ENCODE measurements at places on chromosomes 6 and 20.

GRCh38 chr20:50356962-50357782 lies 153.0 kb upstream of the PTPN1 start:
- DNase-seq = no peak

DNA sequence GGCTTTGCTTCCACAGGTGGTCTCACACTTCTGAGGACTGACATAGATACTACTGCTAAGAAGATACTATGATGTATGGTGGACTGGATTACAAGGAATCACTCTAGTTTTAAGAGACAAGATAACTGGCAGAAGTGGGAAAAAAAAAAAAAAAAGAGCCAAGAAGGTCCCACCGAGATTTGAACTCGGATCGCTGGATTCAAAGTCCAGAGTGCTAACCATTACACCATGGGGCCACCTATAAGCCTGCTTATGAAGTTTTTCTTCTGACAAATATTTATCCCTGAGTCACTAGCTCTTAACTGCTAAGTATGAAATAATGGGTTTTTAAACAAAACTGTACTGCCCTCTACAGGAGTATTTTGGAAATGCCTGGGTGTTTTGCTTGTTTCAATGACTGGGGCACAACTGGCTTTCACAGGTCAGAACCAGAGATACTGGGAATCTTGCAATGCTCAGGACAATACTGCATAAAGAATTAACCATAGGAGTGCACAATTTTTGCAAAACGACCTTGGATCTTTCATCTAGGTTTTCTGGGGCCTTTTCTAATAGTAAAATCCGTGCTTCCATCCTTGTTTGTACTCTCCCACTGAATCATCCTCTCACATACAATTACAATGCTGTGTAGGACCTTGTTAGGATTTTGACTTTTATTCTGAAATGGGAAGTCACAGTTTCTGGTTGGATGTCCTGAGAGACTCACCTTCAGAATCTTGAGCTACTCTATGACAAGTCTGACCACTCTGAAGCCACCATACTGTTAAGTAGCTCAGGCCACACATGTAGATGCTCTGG lies 116.3 kb downstream of the OR2B2 start:
- DNase-seq = no peak

DNA sequence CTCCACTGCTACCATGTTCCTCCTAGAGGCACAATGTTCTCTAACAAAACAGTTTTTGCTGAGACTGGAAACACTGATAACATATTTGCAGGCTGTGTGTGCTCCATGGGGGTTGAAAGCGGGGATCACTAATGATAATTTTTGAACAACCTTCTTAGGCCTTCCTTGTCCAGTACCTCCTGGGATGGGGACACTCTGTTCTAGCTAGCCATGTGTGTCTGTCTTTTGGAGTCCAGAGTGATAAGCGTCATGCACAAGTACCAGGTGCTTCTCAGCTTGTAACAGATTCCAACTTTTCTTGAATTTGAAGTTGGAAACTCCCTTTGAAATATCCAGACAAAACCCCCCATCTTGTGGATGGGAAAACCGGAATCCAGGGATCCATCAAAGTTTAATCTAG lies 15.2 kb downstream of the PI3 start:
- no peak for DNase-seq

GRCh38 chr6:163344411-163344810 lies 70.1 kb upstream of the QKI start:
- DNase-seq = no peak

DNA sequence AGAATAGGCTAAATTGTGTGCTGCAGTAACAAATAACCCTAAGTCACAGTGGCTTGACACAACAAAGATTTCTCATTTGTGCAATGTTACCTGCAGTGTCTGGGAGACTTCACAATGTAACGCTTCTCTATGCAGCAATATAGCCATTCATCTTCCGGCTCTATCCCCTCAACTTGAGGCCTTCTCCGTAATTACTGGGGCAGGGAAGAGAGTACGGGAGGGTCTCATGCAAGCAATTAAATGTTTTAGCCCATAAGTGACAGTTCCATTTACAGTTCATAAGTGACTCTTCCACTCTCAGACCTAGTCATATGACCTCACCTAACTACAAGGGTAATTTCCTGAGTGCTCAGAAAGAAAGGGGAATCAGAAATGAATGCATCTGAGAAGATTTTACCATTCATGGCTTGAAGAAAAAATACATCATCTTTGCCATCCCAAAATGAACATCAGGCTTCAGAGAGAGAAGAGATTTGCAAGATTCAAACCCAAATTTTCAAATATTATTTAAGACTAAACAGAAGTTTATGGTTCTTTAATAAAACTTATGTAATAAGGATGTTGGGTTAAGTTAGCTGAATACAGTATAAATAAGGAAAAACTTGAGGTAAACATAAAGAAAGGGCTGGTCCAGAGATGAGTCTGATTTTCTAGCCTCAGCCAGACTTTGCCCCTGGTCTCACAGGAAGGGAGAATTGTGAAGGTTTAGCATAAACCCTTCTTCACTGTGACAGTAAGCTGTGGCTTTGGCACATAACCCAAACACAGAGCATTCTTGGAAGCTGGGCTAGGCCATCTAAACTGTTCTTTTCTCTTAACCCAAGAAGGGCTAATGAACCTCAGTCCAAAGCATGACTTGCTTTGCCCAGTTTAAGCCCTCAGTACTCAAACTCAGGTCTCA lies 13.3 kb downstream of the GPR6 start:
- no peak for DNase-seq

- no peak for DNase-seq
These were observed 27.5 kb downstream of the LAMA5 start for GRCh38 chr20:62339647-62340062.

GRCh38 chr6:45959534-45960145 lies 56.0 kb downstream of the CLIC5 start:
- no peak for DNase-seq

DNA sequence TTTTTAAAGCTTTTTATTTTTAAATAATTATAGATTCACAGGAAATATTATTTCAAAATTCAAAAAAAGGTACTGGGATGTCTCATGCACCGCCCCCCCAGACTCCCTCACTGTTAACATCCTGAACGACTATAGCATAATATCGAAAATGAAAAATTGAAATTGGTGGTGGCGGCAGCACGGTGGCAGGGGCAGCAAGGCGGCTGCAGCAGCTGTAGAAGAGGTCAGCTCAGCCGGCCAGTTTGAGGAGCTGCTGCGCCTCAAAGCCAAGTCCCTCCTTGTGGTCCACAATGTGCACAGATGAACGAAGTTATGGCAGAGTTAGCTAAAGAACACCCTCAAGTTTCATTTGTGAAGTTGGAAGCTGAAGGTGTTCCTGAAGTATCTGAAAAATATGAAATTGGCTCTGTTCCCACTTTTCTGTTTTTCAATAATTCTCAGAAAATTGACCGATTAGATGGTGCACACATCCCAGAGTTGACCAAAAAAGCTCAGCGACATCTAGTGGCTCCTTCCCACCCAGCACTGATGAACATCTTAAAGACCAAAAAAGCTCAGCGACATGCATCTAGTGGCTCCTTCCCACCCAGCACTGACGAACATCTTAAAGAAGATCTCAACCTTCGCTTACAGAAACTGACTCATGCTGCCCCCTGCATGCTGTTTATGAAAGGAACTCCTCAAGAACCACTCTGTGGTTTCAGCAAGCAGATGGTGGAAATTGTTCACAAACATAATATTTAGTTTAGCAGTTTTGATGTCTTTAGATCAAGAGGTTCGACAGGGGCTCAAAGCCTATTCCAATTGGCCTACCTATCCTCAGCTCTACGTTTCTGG lies 100.8 kb downstream of the FAM217A start:
- DNase-seq = peak; percentile 9

GRCh38 chr6:64084185-64084663 lies 448.6 kb downstream of the PHF3 start:
- DNase-seq = no peak

DNA sequence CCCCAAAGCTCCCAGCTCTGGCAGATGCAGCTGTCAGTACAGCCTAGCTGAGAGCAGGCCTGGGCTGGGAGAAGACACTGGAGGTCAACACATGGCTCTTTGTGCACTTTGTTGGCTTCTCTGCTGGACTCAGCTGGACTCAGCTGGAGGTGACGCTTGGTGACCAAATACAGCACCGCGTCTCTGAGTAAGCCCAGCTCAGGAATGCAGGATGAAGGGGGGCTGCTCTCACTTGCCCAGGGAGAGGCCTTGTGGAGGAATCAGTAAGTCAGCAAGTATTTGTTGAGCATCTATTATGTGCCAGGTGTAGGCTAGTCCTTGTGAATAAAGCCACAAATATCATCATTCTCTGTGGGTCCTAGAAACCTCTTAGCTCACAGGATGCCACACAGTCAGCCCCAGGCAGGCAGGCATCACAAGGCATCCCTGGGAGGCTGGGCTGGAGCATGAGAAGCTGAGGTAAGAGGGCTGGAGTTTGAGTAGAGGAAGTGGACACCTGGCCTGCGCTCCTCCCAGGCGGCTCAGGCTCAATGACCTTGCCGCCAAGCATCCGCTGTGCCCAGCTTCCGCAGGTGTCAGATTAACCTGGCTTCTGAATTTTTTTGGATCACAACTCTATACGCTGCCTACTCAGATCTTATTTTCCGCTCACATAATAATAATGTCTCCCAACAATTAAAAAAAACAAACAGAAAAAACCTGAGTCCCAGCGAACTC lies 95.4 kb downstream of the TMEM170B start:
- no peak for DNase-seq

DNA sequence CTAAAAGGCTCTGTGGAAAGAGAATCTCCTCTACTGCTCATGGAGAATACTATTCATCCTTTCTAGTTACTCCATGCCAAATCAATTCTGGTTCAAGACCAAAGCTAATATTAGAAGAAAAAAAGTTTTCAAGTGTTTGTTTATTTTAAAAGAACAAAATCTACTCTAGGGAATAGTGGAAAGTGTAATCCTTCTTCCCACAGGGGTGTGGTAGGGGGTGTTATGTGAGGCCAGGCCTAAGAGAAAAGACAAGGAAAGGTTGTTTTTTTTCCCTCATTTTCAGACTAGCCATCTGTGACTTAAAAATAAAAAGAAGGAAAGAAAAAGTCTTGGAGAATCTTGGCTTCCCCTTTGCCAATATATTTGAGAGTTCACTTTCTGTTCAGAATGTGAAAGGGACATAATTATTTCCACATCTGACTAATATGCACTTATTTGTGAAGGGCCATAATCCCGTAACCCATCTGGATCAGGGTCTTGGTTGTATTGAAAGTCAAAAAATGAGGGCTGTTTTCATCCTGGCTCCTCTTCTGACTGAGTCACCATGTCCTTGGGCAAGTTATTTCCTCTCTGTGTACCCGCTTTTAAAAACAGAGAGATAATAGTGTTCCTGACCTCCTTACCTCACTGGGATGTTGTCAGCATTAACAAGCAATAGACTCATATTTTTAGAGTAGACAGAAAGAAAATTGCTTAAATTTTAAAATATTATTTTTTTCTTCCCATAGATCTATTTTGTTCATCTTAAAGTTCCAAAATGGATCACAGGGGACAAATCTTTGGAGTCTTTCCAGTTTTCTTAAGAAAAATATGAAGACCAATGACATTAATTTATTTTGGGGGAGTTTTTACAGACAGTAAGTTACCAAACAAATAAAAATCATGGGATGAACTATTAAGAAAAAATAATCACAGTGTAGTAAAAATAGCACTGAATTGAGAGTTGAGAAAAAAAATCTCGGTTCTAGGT lies 233.7 kb downstream of the IBTK start:
- no peak for DNase-seq
